Activated T-helper 2 cell treated with anti-CD3 and anti-CD28 coated beads, Interferon-gamma antibody, Interleukin-2, Interleukin-4, amounts not matched to agents 10 μg/mL and 5 μg/mL and 100 μg/mL, durations not matched to agents 14 hours and 24 hours and 36 hours (primary cell): ENCODE measurements at places on chromosomes 5 and 9.
A peak's percentile ranks its signal among the peaks of the same experiment; 100 is the strongest.

GRCh38 chr9:119556129-119556875 is 187.1 kb upstream of the BRINP1 start:
- peak; percentile 43 for DNase-seq

DNA sequence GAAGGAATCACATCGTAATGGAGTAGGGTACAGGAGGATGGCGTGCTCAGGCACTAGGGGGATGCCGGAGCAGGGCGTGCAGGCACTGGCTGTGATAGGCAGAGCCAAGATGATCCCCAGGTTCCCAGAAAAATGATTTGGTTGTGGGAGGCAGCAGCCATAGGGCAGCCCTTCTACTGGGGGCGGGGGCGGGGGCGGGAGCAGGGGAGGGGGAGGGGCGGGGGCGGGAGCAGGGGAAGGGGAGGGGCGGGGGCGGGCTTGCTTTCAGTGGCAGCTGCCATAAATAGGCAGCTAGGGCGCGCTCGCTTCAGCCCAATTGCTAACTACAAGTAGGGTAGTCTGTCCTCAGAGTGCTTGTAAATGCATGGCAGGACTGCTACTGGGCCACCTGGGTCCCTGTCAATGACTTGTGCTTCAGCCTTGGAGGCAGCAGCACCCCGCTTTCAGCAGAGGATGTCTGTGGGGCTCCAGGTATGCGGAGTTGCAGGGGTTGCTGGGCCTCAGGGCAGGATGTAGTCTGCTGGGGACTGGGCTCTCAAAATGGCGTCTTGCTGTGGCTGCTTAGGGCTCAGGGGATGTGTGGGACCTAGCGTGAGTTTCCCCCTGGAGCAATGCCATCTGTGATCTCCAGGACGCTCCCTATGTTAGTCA is 354.3 kb downstream of the RAB3C start:
- DNase-seq: no peak

DNA sequence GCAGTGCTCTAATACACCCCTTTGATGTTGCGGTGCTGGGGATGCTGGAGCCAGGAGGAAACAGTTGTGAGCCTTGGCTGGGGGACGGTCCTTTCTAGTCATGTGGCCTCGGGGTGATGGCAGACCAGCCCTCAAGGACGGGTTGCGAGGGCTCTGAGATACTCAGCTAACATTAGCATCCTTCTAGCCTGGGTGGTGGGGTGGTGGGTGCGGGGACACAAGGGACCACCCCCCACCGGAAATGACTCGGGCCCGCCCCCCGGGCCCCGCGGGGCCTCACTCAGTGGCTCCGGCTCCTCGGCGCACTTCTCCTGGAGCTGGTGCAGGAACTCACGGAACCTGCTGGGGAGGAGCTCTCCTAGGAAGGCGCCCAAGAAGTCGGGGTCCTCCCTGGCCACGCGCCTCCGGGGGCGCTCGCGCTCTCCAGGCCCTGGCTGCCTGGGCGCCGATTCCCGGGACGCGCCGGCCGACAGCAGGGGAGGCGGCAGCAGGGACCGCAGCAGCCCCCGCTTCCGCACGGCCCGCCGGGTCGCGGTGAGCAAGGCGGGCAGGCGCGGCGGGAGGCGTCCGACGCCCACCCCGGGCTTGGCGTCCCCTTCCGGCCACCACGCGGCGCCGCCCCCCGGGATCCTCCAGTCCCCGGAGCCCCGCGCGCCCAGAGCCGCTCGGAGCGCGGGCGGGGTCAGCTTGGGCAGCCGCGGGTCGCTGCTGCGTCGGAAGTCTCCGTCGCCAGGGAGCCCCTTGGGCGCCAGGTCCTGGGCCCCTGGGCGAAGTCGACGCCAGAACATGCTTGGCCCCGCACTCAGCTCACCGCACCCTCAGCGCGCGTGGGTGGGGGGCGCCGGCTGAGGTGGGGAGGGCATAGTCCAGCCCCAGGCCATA is 873 bp downstream of the C9orf50 start:
- no peak for DNase-seq

DNA sequence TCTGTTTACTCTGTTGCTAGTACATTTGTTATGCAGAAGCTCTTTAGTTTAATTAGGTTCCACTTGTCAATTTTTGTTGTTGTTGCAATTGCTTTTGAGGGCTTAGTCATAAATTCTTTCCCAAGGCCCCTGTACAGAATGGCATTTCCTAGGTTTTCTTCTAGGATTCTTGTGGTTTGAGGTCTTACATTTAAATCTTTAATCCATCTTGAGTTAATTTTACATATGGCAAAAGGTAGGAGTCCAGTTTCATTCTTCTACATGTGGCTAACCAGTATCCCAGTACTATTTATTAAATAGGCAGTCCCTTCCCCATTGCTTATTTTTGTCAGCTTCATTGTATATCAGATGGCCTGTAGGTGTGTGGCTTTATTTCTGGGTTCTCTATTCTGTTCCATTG is 792.4 kb downstream of the PTPRD start:
- no peak for DNase-seq

GRCh38 chr5:135609981-135610380 is 31.2 kb upstream of the CXCL14 start:
- no peak for DNase-seq

- peak; percentile 40 for DNase-seq
These were observed 1.7 kb upstream of the POMT1 start for GRCh38 chr9:131500939-131501541.

DNA sequence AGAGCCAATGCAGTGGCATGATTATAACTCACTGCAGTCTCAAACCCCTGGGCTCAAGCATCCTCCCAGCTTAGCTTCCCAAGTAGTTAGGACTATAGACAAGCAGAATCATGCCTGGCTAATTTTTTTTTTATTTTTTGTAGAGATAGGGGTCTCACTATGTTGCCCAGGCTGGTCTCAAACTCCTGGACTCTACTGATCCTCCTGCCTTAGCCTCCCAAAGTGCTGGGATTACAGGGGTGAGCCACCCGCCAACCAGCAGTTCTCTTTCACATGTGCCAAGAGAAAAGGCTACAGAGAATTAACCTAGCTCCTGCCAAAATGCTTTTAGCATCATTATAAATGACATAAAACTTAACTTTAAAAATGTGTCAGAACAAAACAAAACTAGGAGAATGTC is 8.1 kb downstream of the AK3 start:
- DNase-seq: no peak

DNA sequence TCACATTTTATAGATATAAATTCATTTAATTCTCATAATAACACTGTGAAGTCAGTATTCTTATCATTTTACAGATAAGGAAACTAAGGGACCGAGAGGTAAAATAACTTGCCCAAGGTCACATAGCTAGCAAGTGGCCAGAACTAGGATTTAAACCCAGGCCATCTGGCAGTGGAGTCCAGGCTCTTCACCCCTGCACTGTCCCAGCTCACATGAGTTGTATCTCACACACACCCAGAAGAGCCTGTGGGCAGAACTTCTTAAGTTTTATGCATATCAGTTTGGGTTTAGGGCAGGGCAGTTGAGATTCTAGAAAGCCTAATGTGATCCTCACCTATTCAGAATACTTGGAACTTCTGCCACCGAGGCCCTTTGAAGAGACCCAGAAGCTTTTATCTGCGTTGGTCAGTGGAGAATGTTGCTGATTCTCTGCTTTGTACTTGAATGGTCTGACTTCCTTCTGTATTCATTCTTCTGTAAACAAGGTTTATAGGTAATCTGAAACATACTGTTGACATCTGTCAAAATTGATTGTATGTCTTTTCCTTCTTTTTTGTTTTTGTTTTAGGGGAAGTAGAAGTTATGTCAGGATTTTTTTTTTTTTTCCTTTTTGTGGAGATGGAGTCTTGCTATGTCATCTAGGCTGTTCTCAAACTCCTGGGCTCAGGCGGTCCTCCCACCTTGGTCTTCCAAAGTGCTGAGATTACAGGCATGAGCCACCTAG is 75.8 kb downstream of the KIAA1958 start:
- DNase-seq: no peak

GRCh38 chr9:2159521-2160454 is 144.6 kb downstream of the SMARCA2 start:
- DNase-seq: no peak

GRCh38 chr5:102873379-102873932 is 118.4 kb downstream of the PAM start:
- no peak for DNase-seq

- DNase-seq: no peak
These were observed 5.6 kb upstream of the FUT7 start for GRCh38 chr9:137037483-137037882.

DNA sequence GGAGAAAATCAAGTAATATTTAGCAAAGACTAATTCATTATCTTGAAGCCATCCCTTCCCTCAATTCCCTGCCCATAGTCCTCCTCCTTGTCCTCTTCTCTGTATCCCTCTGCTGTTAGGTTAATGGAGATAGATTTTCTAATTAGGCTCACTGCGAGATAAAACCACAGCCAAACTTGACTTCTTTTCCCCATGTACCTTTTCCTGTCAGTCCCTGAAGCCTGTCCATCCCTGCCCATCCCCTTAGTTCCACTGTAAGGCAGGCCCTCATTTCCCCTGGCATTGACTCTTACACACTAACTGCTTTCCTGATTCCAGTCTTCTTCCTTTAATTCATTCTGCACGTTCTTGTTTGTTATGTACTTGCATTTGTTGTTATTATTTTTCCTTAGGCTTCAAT is 1.2 kb downstream of the TLR4 start:
- no peak for DNase-seq

DNA sequence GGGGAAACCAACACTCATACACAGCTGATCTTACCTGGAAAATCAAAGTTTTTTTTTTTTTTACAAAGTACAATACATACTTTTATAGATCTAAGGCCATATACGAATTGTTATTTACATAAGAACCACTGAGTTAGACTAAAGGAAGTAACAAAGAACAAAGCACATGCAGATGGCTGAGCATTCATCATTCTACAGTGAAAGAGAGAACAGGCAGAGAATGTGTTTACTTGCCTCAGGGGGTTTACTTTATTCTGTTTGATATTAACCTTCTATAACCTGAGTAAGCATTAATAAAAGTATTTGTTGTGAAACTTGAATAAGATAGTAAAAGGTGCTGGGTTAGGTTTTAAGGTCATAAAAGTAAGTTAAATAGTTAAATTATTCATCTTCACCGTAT is 54.7 kb downstream of the SLC38A9 start:
- no peak for DNase-seq

GRCh38 chr5:146779211-146779869 is 99.2 kb downstream of the PPP2R2B start:
- DNase-seq: no peak

- DNase-seq: no peak
These were observed 36.1 kb downstream of the UHRF2 start for GRCh38 chr9:6449086-6449485.

GRCh38 chr9:83418283-83418682 is 119.9 kb downstream of the FRMD3 start:
- no peak for DNase-seq

DNA sequence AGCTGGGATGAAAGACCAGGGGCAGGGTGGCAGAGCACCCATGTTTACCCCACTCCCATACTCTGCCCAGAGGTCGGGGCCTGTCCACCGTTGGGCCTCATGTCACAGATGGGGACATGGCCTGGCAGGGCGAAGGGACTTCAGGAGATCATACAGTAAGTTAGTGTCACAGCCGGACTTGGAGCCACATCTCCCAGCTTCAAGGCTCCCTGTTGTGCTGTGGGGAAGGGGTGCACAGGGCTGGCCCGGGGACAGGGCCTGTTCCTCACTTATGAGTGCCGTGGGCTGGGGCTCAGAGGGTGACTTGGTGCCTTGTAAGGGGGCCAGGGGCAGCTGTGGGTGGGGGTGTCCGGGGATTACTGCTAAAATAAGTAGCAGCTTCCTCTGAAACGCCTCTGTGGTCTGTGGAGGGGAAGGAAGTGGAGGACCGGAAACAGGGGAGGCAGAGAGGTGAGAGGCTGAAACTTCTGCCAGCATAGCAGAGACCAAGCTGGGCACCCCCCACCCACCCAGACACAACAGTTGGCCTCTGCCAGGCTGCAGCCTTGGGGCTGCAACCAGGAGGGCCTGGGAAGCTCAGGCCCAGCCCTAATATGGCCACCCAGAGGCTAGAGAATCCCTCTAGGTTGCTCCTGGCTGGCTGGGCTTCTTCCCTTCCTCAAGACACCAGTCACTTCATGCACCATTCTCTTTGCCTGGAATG is 41.1 kb upstream of the NEK6 start:
- DNase-seq: peak; percentile 59

- no peak for DNase-seq
These were observed 674 bp upstream of the TNFSF15 start for GRCh38 chr9:114806526-114806900.

GRCh38 chr5:126793097-126793496 is 16.2 kb downstream of the LMNB1 start:
- no peak for DNase-seq

GRCh38 chr5:35052838-35053237 is 5.1 kb upstream of the AGXT2 start:
- DNase-seq: no peak

DNA sequence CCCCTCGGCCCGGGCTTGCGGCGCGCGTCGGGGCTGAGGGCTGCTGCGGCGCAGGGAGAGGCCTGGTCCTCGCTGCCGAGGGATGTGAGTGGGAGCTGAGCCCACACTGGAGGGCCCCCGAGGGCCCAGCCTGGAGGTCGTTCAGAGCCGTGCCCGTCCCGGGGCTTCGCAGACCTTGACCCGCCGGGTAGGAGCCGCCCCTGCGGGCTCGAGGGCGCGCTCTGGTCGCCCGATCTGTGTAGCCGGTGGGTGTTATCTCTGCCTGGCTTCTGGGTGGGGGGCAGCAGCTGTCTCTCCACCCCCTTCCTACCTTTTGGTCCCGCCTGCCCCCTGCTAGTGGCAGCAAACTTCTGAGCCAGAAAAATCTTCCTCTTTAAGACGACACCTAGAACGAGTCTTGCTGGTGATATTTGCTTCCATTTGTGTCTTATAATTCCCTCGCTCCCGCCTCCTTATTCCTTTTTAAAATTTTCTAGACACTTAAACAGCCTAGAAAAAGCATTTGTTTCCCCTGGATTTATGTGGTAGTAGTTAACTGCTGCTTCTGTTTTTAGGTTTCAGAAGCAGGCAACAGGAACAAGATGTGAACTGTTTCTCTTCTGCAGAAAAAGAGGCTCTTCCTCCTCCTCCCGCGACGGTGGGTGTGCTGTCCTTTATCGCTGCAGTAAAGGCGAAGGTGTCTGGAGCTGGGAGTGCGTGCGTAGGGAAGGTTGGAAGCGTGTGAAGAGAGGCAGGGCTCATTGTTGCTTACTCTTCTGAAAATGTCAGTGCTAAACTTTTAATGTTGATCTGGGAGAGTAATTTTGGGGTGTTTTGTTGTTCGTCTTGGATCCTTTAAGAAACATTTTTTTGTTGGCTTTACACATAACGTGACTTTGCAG is 554 bp downstream of the JAK2 start:
- DNase-seq: peak; percentile 28
